ENCODE measurements at places on chromosomes 7 and 10. TPM values are rescaled to one million over a fixed set of nuclear protein-coding genes. Genes with fewer than 3 reads are reported as not detected.

The HOXA4 gene
- total RNA-seq = 0.24 TPM

The CFAP58 gene
- total RNA-seq = not detected

The FUOM gene
- 20.7 TPM for total RNA-seq

The CTAGE15 gene
- not detected for total RNA-seq

The COL17A1 gene
- not detected for total RNA-seq

The GCC1 gene
- 25.5 TPM for total RNA-seq

The A1CF gene
- not detected for total RNA-seq

The AOC1 gene
- not detected for total RNA-seq

The VWC2 gene
- not detected for total RNA-seq

The FAM24A gene
- total RNA-seq = not detected

The NACAD gene
- total RNA-seq = 0.49 TPM

- no peak overlapping the region for H3K4me3 ChIP-seq
- peaks cover 3% of the 10 kb centered on the region for H3K4me1 ChIP-seq
- DNase-seq = no peak
- no peak overlapping the region for H3K27ac ChIP-seq
- no peaks in the 10 kb centered on the region for H3K27me3 ChIP-seq
- H3K36me3 ChIP-seq = peaks cover 64% of the 10 kb centered on the region
These were observed 173.2 kb downstream of the RTKN2 start for GRCh38 chr10:62095181-62096122.

DNA sequence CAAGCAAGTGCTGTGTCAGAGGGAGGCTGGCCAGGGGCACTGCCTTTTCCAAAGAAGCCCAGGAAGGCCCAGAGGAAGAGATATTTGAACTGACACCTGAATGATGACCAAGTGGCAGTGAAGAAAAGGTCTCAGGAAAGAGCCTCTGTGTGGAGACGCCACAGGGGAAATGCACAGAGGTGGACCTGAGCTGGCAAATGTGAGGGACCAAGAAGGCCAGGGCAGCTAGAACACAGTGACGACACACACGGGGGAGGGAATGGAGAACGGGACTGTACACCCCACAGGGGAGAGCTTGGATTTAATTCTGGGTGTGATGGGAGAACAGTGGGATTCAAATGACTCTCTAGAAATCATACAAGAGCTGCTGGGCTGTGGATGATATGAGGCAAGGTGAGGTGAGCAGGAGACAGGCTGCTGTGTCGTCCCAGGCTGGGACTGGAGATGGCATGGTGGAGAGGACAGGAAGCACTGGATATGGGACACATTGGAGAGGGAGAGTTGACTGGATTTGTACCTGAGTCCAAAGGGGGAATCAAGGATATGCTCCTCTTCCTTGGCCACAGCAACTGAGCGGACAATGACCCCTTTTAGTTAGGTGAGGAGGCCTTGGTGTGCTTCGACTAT is 84.2 kb upstream of the DDC start:
- H3K27ac ChIP-seq = no peak overlapping the region
- no peak for DNase-seq
- no peaks in the 10 kb centered on the region for H3K4me1 ChIP-seq
- no peaks in the 10 kb centered on the region for H3K36me3 ChIP-seq

- H3K4me3 ChIP-seq = no peak overlapping the region
- no peak overlapping the region for H3K27ac ChIP-seq
- H3K36me3 ChIP-seq = no peaks in the 10 kb centered on the region
- H3K4me1 ChIP-seq = no peaks in the 10 kb centered on the region
- no peaks in the 10 kb centered on the region for H3K27me3 ChIP-seq
These were observed 232.1 kb upstream of the GRB10 start for GRCh38 chr7:51014811-51015210.

DNA sequence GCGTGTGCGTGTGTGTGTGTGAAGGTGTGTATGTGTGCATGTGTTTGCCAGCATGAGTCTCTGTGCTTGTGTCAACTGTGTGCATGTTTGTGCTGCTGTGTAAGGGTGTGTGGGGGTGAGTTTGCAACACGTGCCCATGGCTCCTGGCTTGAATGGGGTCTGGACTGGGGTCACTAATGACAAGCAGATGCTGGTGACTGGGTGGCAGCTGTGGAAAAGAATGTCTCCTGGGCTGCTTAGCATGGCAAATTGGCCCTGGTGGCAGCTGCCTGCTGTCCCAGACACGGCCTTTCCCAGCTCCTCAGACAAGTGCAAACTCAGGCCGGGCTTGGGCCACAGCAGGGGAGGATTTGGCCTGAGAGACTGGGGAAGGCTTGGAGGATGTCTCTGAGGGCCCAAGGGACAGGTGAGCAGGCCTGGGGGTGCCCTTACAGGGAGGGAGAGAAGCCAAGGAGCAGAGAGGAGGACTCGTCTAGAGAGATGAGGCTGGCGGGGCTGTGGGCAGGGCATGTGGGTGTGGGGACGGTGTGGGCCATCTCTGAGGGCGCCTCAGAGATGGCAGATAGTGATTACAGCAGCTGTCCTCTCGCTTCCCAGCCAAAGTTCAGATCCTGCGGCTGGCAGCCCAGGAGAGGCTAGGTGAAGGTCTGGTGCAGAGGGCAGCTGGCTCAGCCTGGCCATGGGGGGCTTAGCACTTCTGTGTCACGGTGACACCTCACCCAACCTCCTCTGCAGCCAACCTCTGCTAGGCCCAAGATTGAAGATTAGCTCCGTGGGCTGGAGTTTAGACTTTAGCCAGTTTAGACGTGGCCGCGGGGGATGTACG is 1.5 kb downstream of the AQP1 start:
- H3K36me3 ChIP-seq = no peaks in the 10 kb centered on the region
- H3K27ac ChIP-seq = no peak overlapping the region
- H3K4me3 ChIP-seq = no peak overlapping the region
- no peaks in the 10 kb centered on the region for H3K4me1 ChIP-seq
- DNase-seq = no peak

GRCh38 chr10:86733260-86733671 is 23.2 kb upstream of the BMPR1A start:
- no peaks in the 10 kb centered on the region for H3K27me3 ChIP-seq
- DNase-seq = no peak
- no peak overlapping the region for H3K4me3 ChIP-seq
- H3K36me3 ChIP-seq = no peaks in the 10 kb centered on the region
- no peaks in the 10 kb centered on the region for H3K4me1 ChIP-seq
- H3K27ac ChIP-seq = no peak overlapping the region

DNA sequence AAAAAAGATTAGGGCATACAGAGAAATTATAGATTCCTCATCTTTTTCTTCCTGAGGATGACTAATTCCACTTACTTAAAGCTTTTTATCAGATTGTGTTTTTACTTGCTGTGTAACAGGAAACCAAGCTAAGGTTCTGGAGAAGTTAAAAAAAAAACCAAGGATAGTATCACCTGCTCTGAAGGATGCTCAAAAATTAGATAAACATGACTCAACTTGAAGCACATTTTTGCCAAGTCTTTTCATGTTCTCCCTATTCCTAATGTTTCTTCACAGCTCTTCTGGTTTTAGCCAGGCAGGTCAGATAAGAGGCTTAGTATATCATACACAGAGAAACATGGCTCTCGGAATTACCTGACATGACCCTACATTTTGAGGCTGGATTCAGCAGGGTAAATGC is 90.3 kb downstream of the CPEB3 start:
- no peak overlapping the region for H3K27ac ChIP-seq
- no peaks in the 10 kb centered on the region for H3K4me1 ChIP-seq
- H3K36me3 ChIP-seq = no peaks in the 10 kb centered on the region
- no peak overlapping the region for H3K4me3 ChIP-seq
- no peaks in the 10 kb centered on the region for H3K27me3 ChIP-seq

DNA sequence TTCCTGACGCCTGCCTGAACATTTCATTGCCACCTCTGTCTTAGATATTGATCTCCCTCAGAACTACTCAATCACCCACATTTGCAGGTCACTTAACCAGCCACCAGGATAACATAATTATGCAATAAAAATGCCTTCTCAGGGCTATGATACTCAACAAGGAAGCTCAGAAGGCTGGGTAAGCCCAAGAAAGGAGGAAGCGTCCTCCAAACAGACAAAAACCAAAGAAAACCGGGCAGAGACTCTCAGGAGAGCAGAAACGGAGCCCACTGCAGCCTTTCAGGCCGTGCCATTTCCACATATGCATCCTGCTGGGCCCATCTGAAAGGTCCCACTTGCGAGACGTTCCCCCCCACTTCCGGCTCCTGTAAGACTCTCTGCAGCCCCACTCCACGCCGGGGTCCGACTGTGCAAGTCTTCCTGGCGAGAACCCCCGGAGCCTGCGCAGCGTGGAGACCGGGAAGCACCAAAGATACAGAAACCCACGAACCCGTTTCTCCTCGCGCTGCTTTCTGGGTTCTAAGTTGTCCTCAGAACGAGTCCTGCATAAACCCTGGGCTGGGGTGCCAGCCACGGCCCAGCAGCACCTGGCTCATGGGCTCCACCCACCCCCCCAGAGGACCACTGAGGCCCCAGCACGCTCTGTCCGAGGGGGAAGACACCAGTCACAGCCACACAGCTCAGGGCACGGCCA is 83.7 kb downstream of the DIP2C start:
- H3K36me3 ChIP-seq = no peaks in the 10 kb centered on the region
- no peak overlapping the region for H3K4me3 ChIP-seq
- DNase-seq = no peak
- H3K4me1 ChIP-seq = no peaks in the 10 kb centered on the region

DNA sequence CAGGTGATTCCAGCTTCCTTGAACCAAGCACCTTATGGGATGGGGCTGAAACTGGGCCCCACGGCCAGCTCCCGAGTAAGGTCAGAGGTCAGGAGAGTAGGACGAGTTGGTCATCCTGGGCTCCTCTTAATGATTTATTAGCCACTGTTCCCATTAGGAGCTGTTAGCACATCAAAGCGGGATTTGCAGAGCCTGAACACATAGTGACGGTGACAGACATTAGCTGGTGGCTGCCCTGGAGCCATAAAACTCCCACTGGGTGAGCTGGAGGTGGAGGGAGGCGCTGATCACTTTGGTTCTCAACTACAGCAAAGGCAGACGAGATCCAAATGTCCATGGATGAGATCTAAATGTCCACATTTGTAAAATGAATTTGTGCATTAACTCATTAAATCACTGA is 48.1 kb downstream of the COL13A1 start:
- peaks cover 9% of the 10 kb centered on the region for H3K27me3 ChIP-seq
- H3K27ac ChIP-seq = no peak overlapping the region
- peaks cover 6% of the 10 kb centered on the region for H3K4me1 ChIP-seq
- no peak overlapping the region for H3K4me3 ChIP-seq

DNA sequence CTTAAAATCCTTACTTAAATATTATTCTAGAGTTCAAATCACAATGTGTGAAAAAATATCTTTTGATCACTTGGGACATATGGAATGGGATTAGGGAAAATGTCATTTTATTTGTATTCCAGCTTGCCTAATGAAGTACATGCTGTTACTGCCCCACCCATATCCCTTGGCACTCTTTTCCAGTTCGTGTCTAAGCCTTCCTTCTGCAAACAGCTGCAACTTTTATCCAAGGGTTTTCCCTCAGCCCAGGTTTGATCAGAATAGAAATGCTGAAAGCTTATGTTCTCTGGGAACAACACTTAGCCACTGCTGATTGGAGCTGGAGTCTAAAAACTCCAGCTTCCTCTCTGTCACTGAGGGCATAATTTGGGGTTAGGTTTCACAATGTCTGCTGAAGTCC is 214.1 kb upstream of the FAM3C start:
- no peaks in the 10 kb centered on the region for H3K36me3 ChIP-seq
- DNase-seq = no peak
- H3K27me3 ChIP-seq = no peaks in the 10 kb centered on the region
- H3K27ac ChIP-seq = no peak overlapping the region
- no peak overlapping the region for H3K4me3 ChIP-seq
- H3K4me1 ChIP-seq = no peaks in the 10 kb centered on the region

GRCh38 chr10:6737080-6737641 is 157.1 kb upstream of the PRKCQ start:
- no peaks in the 10 kb centered on the region for H3K4me1 ChIP-seq
- no peaks in the 10 kb centered on the region for H3K36me3 ChIP-seq
- no peak overlapping the region for H3K4me3 ChIP-seq
- peak; percentile 4 for DNase-seq

- no peak overlapping the region for H3K27ac ChIP-seq
- H3K4me3 ChIP-seq = no peak overlapping the region
- H3K4me1 ChIP-seq = no peaks in the 10 kb centered on the region
These were observed 104.0 kb upstream of the GAD2 start for GRCh38 chr10:26112532-26112931.

GRCh38 chr7:81064426-81064825 is 145.6 kb upstream of the SEMA3C start:
- H3K27ac ChIP-seq = no peak overlapping the region
- H3K4me1 ChIP-seq = no peaks in the 10 kb centered on the region
- no peak for DNase-seq
- H3K36me3 ChIP-seq = no peaks in the 10 kb centered on the region
- H3K4me3 ChIP-seq = no peak overlapping the region

DNA sequence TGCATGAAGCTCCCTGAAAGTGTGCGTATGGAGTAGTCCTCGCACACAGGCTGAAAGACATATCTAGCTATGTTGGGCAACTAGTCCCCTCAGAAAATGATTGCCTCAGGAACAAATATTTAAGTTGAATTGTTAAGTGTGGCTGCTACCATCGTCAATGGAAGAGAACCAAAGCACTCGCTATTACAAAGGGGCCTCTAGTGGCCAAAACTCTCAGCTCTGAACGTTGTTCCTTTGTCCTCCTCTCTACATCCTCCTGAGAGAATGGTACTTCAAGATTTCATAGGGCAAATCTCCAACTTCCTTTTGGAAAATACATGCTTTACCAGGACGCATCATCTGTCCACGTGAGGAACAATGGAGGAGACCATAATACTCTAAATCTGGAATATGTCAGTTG is 209.9 kb downstream of the NRG3 start:
- H3K27me3 ChIP-seq = no peaks in the 10 kb centered on the region
- H3K4me1 ChIP-seq = no peaks in the 10 kb centered on the region
- no peak overlapping the region for H3K4me3 ChIP-seq
- no peak for DNase-seq
- H3K36me3 ChIP-seq = no peaks in the 10 kb centered on the region

DNA sequence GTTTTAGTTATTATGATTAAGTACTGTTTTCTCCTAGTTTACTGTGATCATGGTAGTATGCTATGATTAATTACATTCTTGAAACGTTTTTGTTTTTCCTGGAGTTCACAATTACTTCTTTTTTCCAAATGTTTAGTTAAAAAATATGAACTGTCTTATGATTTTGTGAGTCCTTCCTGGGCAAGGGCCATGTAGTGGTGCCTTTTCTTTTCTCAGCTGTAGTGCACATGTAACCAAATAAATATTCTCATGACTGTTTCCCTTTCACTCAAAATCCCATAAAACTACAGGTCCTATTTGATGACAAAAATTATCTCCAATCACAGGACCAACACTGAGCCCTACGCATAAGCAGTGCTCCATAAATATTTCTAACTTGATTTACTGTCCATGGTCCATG is 118.9 kb upstream of the EGR2 start:
- no peaks in the 10 kb centered on the region for H3K27me3 ChIP-seq
- H3K36me3 ChIP-seq = no peaks in the 10 kb centered on the region
- DNase-seq = no peak
- H3K4me1 ChIP-seq = no peaks in the 10 kb centered on the region

All from B cell (primary cell).